ENCODE measurements at places on chromosomes 7 and 10.

DNA sequence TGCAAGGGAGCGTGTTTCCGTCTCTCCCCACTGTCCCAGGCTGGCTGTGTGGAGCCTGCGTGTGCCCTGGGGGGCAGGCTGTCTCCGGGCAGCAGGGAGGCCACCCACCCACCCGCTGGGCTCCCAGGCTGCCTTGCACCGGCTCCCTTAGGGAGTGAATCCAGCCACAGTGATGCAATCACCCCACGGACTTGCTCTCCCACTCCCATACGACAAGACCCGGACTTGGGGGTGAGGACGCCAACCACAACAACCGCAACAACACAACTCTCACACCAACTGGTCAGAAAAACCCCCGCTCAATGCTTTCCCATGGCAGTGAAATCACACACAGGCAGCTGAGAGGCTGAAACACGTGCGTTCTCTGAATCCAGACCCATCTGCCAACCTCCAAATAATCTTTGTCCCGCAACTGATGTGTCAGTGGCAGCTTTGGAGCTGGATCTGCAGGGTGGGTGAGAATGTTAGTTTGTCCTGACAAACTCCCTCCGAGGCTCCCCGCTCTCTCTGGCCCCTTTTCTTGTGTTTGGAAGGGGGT is 62.7 kb upstream of the DDC start:
- DNase-seq: no peak

DNA sequence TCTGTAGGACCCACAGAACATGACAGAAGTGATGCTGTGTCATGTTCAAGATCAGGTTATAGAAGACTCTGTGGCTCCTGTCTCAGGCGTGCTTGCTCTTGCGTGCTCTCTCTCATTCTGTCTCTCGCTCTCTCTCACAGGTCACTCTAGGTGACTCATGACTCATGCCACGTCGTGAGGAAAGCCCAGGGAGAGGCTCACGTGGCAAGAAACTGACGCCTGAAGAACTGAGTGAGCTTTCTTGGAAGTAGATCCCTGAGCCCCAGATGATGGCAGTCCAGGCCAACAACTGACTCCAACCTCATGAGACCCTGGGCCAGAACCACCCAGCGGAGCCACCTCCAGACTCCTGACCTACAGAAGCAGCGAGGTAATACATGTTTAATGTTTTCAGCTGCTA is 103.3 kb downstream of the DNMBP start:
- no peak for DNase-seq

DNA sequence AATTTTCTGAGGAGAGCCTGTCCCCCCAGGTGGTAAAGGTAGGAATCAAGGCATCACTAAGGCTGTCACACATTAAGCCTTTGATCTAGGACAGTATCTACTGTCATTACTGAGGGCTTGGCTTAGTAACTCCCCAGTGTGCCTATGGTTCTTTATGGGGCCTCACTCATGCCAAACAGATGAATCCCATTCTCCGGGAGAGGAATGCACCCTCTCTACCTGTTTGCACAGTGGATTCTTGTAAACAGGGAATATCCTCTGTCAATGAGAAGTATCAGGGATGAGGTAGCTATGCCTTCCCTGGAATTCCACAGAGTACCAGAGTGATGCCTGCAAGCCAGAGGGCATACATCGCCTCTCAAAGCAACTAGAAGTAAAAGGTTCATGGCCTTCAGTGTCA is 3.9 kb upstream of the CPN1 start:
- no peak for DNase-seq

DNA sequence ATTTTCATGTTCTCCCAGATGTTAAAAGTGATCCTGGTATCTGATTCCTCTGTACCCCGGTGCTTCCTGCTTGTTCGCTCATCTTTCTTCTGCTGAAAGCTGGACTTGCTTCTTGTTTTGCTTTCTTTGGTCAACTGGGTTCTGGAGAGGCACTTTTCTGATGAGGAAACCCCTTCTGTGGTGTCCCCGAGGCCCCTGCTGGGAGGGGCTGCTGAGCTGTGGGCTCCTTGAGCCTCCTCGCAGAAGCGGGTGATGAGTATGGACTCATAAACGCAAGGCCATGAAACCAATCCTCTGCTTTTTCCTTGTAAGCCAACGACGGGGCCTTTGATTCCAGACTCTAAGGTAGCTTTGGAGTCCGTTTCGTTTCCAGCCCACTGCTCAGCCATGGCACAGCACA is 7.8 kb downstream of the WIPI2 start:
- no peak for DNase-seq

DNA sequence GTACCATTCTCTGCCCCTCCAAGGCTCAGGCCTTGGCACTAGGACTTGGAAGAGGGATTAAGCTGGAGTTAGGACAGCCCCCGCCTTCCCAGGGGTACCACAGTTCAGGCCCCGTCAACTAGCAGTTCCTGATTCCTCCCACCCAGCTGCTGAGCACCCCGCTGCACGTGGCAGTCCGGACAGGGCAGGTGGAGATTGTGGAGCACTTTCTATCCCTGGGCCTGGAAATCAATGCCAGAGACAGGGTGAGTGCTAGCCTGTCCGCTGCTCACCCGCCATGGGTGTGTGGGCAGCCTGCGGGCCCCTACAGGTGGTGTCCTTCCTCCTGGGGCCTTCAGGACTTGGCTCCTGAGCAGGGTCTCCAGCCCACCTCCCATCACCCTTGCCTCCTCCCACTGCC is 2.0 kb upstream of the HOGA1 start:
- DNase-seq: no peak

- DNase-seq: no peak
Measured at GRCh38 chr10:1632596-1632995, 104.7 kb downstream of the ADARB2 start.

DNA sequence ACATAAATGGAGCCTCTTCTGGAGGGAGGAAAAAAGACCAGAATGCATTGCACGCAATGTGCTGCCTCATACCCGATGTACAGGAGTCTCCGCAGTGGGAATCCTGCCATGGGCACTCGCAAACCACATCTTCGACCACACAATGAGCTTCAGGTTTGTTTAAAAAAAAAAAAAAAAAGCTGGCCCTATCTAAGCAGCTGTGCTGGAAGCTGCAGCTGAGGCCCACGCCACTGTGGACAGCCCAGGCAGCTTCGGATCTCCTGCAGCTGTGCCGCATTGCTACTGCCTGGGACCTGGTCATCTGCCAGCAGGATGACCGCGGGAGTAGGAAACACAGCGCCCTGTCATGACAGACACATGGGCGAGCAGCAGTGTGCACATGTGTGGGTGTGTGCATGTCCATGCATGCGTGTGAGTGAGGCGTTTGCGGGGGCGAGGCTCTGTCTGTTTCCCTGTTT is 26.0 kb downstream of the EN2 start:
- DNase-seq: no peak

DNA sequence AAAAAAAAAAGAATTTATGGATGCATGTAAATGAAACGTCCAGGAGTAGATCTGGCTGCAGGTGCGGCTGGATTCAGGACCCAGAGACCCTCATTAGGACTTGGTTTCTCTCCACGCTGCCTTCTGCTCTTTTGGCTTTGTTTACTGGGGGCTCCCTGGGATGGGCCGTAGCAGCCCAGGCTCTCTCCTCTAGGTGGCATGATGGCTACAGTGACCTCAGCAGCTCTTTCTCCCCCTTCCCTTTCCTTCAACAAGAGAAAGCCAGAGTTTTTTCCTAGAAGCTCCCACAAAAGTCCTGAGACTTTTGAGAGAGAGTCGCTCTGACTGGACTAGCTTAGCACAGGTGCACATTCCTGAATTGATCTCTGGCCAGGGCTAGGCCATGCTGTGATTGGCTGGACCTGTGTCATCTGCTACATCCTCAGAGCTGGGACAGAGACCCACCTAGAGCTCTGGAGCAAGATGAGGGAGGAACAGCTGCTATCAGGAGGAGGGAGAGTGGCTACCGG is 67.8 kb upstream of the PDCD4 start:
- peak; percentile 30 for DNase-seq

GRCh38 chr10:57482259-57482658 is 785.4 kb downstream of the IPMK start:
- DNase-seq: no peak

GRCh38 chr7:17009007-17009719 is 127.4 kb upstream of the AGR3 start:
- DNase-seq: no peak

DNA sequence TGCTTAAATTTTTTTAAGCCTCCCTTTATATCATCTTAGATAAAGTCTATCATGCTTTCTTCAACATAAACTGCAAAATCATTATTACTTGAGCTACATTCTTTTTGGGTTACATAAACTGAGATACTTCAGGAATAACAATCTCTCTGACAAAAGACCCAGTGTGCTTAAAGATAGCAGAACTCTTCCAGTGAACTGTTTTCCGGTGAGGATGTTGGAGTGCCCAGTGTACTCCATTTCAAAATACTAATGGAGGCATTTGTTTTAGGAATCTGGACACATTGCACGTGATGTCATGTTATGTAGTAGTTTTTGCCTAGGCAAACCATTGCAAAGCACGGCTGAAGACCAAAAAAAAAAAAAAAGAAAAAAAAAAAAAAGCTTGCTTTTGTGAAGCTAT is 388.2 kb upstream of the CELF2 start:
- no peak for DNase-seq

DNA sequence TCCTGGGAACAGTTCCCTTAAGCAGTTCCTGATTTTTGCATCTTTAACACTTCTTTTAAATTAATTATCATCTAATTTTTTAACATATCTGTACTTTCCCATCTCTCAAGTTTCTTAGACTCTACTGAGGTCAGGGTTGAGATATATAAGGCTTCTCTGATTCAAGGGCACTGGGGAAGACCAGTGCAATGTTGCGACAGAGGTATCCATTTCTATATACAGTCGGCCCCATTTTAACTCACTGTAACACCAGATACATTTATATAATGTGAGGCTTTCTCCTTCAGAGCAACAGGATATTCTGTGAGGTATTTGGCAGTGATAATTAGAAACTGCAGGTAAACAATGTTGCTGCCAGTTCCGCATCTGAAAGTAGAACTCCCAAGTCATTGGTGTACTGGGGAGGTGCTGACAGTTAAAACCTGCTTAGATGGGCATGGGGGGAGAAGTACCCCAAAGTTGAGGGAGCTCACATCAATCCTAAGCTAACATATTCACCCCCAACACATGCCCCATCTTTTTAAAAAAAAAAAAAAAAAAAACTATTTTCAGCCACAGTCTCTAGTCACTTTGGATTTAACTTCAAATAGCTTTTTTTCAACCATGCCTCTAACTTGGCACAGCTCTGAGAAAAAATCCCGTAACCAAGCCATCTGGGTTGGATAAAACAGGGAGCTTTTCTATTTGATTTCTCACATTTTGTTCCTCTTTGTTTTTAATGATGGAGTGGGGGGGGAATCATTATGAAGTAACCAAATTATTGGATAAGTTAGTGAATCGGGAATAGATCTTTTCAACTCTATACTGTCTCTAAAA is 62.9 kb downstream of the REEP3 start:
- DNase-seq: no peak

GRCh38 chr7:50450590-50451032 is 461 bp upstream of the FIGNL1 start:
- no peak for DNase-seq

DNA sequence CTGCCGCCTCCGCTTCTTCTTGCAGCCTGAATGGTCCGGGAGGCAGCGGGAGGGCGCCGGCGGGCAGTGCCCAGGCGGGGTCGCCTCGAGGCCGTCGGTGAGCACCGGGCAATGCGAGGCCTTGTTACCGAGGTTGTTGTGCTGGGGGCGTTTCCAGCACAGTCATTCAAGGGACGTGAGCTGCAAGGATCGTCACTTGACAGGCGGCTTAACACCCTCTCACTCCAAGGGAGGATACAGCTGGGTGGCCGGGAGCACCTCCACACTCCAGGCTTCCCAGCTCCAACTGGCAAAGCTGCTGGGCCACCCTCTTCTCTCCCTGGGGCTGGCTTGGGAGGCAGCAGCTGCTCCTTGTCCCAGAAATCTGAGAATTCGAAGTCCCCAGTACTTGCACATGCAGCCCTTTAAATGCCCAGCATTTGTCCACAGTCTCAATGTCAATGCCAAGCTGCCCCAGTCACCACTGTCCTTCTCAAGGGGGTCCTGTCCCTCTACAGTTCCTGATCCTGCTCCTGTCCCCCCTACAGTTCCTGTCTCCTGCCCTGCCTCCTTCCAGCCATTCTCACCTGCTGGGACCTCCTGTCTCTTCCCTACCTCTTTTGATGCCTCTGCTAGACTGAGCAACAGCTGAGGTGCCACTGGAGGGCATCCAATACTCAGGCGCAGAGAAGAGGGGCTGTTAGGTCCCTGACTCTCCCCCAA is 4.4 kb upstream of the HOXA11 start:
- DNase-seq: no peak

GRCh38 chr10:60977161-60978122 is 33.5 kb upstream of the RHOBTB1 start:
- no peak for DNase-seq

DNA sequence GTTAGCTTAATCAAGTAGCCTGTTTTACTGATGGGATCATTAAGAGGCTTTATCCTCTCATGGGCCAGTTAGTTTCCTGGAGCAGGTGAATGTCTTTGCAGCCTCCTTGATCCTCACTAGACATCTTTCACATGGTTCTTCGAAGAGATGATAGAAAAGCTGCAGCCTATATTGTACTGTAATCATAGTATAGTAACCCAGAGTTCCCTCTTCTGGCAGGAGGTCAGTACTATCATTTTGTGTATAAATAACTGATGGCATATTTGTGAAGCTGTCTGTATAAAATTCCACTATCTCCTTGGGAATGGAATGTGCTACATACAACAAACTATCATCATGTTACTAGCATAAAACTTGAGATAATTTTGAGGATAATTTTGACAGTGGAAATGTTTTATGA is 123.8 kb upstream of the PRPS1L1 start:
- DNase-seq: no peak

GRCh38 chr7:151439855-151440798 is at the start of gene CRYGN:
TSS of gene CRYGN (minus strand) at chr7:151440141. CDS start at chr7:151439917, 224 bp downstream.
- DNase-seq: no peak

DNA sequence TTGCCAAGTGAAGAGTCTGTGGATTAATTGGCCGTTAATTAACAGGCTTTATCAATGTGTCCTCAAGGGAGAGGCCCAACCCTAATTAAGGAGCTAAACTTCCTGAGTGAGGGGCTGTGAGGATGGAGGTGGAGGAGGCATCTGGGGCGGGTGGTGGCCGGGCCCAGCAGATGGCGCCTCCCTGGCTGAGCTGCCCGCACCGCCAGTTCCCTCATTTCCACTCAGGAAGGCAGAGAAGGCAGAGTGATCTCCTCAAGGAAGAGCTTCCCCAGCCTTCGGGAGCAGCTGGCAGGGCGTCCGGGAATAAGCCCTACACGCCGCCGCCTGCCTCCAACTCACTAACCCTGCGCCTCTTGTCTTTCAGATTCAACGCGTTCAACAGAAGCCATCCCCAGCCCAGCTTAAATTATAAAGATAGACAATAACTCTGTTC is 112.2 kb downstream of the CYTH3 start:
- DNase-seq: no peak

- no peak for DNase-seq
Measured at GRCh38 chr10:119319161-119319919, 112.0 kb downstream of the GRK5 start.

- no peak for DNase-seq
Measured at GRCh38 chr7:140983802-140984201, 30.9 kb downstream of the MRPS33 start.

GRCh38 chr10:96858038-96858705 is 26.1 kb downstream of the LCOR start:
- no peak for DNase-seq

- DNase-seq: no peak
Measured at GRCh38 chr10:79448732-79449049, 3.3 kb upstream of the ZCCHC24 start.
